NCI-H460 (cell line): ENCODE measurements at places on chromosomes 12 and 14. TPM values are rescaled to one million over a fixed set of nuclear protein-coding genes. Genes with fewer than 3 reads are reported as not detected.
A peak's percentile ranks its signal among the peaks of the same experiment; 100 is the strongest.

DNA sequence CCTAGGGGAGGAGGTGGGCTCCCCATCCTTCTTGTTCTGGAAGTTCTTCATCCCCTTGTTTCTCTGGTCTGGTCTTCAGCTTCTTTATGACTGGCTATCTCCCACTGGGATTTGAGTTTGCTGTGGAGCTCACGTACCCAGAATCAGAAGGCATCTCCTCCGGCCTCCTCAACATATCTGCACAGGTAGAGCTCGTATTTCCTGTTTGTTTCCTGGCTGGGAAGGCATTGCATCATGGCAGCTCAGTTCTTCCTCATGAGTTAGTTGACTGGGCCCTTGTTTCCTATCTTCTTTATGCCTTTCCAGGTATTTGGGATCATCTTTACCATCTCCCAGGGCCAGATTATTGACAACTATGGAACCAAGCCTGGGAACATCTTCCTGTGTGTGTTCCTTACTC is 19.8 kb downstream of the ERG28 start:
- DNase-seq = no peak

- no peak for DNase-seq
Measured at GRCh38 chr14:104513641-104514046, 65.9 kb upstream of the C14orf180 start.

- no peak for DNase-seq
Measured at GRCh38 chr14:91873471-91874415, 6.4 kb upstream of the TC2N start.

GRCh38 chr12:121942145-121942718 is 23.8 kb downstream of the CFAP251 start:
- no peak for DNase-seq

- DNase-seq = no peak
Measured at GRCh38 chr14:101509730-101510371, 51.4 kb upstream of the DIO3 start.

GRCh38 chr14:99756796-99757195 is 36.4 kb upstream of the EML1 start:
- DNase-seq = no peak

GRCh38 chr14:91872517-91873470 is 5.5 kb upstream of the TC2N start:
- peak; percentile 73 for DNase-seq

DNA sequence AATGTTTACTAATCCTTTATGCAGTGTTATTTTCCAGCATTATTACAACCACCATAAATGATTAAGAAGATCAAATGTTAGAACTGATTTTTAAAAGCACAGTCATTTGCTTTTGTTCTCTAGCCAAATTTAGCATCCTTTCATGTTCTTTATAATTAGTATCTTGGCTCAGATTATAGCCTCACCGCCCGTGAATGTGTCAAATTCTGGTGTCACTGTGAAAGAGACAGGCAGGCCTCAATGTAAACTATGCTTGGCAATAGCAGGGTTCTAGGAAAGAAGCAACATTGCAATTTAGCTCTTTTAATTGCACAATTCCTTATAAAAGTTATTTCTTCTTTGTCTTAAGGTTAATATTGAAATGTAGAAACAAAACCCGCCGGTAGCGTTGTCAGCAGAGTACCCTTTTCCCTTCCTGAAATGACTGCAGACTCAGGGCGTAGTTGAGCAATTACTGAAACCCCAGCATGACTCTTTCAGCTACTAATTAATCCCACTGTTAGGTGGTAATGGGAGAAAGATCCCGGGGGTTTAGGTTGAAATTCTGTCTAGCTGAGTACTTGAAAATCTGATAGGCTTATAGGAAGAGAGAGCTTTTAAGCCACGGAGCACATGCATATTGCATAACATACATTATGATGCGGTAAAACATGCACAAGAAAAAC is 1600.5 kb upstream of the SEL1L start:
- DNase-seq = no peak

GRCh38 chr12:57454566-57455373 is at the start of gene INHBE:
Gene INHBE, plus strand, starts transcription at chr12:57455307. Its CDS starts 230 bp downstream, at chr12:57455537.
- peak; percentile 42 for DNase-seq

- no peak for DNase-seq
Measured at GRCh38 chr12:51548241-51548640, 42.8 kb upstream of the SCN8A start.

- DNase-seq = no peak
Measured at GRCh38 chr12:108772247-108772646, 40.9 kb upstream of the CORO1C start.

- DNase-seq = peak; percentile 69
Measured at GRCh38 chr12:52903285-52903854, 1.5 kb downstream of the KRT8 start.

DNA sequence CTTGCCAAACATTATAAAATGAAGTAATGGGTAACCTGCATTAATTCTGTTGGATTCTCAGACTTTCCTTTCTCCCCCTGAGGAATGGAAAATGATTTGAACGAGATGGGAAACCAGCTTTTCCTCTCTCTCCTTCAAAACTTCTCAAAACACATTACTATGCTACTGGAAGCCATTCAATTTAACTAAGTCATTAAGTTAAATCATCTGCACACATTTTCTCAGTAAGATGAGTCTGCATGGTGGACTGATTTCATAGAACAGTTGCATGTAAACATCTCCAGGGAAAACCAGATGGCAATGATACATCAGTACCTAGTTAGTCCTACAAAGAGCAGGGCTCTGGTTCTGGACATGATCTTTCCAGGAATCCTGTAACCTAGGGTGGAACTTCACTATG is 59.9 kb downstream of the BMP4 start:
- DNase-seq = no peak

DNA sequence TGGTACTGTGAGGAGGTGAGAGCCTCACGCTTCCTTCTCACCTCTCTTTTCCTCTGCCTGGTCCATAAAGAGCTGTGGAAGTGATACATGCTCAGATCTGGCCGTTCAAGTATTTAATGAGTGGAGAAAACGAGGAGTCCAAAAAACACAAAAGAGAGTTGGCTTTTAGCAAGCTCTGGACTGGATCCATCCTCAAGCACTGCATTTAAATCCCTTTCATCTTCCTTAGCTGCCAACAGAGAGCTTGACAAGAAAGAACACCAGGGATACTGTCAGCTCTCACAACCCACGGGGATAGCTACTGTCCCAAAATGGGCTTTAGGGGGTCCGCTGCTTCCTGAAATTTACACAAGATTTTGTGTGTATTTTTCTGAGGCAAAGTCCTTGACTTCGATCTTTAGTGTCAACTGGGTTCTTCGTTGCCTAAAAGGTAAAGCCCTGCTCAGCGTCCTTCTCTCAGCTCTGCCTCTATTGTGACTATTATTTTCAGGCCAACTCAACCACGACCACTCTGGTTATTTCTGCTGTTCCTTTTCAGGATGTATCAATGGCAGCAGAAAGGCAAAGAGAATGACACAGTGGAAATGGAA is 120.9 kb downstream of the TMTC1 start:
- no peak for DNase-seq

GRCh38 chr12:5066251-5066650 is 22.6 kb downstream of the KCNA5 start:
- DNase-seq = no peak

DNA sequence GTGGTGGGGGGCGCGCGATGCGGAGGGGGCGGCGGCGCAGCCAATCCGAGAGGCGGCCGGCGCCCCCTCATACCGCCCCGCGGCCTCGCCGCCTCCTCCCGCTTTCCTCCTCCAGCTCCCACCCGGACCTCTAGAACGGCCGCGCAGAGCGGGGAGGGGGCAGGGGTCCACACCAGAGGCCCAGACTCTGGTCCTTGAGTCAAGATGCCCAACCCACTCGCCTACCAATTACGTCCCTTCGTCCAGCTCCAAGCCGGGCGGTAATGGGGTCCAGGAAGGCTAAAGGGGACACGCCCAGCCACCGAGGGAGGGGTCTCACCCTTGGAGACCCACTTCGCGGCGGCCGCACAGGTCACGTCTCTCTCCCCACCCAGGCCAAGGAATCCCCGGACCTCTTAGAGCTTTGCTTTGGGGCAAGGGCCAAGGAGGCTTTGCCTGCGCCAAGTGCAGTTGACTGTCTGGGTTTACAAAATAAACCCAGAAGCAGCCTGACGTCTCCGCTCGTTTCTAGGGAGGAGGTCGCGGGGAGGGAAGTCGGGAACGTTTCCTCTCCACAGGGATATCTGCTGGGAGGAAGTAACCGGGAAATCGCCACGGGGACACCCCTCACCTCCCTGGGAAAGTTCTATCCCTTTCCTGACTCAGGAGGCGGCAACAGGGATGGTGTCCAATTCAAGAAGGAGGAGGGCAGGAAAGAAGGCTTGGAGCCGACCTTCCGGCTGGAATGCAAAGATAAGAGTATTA is 394 bp upstream of the AMIGO2 start:
- peak; percentile 52 for DNase-seq

DNA sequence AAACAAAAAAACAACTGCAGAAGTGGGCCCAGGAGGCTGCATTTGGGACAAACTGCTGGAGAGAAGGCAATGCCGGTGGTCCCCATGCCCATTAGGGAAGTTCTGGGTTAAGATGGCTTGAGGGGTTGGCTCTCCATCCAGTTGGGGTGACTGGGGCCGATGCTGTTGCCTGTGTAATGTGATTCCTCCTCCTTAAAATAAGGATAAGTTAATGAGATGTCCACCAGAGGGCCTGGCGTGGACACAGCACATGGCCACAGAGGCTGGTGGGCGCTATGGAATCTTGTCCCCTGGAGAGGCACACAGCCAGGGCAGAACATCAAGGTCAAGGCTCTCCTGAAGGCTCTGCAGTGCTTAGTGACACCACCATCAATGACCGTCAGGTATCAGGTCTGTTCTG is 1.0 kb upstream of the TESC start:
- no peak for DNase-seq

- peak; percentile 60 for DNase-seq
Measured at GRCh38 chr14:69985463-69985862, 106.2 kb downstream of the SMOC1 start.

DNA sequence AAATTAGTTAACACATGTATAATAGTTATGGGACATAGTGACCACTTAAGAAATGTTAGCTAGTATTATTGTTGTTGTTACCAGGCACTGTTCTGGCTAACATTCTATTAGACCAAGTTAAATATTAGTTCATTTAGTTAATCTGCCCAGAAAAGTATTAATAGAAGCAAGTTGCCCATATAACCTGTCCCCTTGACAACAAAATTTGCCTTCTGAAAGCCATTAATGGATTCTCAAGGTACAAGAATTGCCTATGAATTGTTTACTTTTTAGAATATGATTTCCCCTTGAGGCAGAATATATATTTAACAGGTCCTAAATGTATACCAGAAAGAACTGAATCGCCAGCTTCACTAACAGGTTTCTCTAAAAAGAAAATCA is 167.3 kb upstream of the TMCC3 start:
- no peak for DNase-seq

DNA sequence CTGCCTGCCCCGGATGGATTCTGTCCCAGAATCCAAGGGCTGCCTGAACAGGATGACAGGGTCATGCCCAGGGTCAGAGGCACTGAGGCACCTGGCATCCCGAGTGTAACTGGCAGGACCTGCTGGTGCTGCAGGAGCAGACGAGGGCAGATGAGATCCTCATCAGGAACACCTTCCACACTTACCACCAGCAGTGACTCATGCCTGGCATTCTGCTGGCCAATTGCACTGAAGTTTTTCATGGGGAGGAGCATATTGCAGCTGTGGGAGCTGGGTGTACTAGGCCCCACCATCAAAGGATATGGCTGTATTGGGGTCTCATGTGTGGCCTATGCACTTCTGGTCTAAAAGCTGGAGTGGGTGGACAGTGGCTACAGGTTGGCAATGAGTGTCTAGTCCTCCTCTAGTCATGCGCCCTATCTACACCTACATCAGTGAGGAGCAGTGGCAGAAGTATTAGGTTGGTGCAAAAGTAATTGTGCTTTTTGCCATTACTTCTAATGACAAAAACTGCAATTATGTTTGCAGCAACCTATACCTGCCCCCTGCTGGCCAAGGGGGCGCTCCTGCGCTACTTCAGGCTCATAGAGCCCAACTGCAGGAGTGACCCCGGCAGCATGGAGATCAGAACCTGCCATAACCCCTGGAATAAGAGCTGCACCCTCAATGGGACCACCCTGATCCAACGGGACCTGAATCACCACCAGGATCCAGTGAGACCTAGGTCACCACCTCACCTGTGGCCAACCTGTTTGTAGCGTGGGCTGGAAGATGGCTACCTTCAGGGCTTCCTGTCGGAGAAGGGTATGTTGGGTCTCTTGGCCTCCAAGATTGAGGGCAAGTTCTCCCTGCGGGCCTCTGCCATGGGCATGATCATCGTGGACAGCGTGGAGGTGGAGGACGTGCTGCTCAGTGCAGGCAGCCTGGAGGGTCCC is 8.0 kb upstream of the C12orf42 start:
- no peak for DNase-seq

DNA sequence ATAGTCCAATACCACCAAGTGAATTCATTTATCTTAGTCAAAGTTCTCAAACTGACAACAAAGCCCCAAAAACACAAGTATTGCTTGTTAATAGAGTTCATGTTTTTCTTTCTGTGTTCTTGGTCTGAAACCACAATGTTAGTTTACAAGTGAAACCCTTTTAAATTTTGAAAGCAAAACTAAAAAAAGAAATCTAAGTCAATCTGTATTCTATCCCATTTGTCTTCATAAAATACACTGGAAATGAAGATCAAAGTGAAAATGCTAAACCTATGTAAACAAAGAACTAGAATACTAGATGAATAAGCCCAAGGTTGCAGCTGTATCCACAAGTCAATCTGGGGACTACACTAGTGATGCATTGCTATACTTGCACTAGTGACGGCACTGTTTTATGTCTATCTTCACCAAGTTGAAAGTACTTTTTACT is 10.4 kb downstream of the MAP4K5 start:
- no peak for DNase-seq

GRCh38 chr12:74889563-74890236 is 319.9 kb downstream of the KCNC2 start:
- no peak for DNase-seq

GRCh38 chr14:104114421-104115130 is 23.8 kb upstream of the KIF26A start:
- DNase-seq = no peak

GRCh38 chr12:87136330-87136976 is 880.3 kb upstream of the MGAT4C start:
- peak; percentile 33 for DNase-seq

OR11H12 gene
- 0.12 and 0.55 TPM in 2 replicates for total RNA-seq

GPR84 gene
- total RNA-seq = not detected in 2 replicates

KCNA5 gene
- total RNA-seq = not detected in 2 replicates

KRT82 gene
- total RNA-seq = not detected in 2 replicates

CYP46A1 gene
- total RNA-seq = 0.02 TPM in 1 of 2 replicates, not detected in the other

CDH24 gene
- total RNA-seq = 4.4 and 4.6 TPM in 2 replicates

CCDC63 gene
- not detected in 2 replicates for total RNA-seq

NKX2-8 gene
- 0.46 and 0.87 TPM in 2 replicates for total RNA-seq

ANKRD33 gene
- total RNA-seq = not detected in 2 replicates

MSI1 gene
- 0.17 TPM in 2 replicates for total RNA-seq

DPPA3 gene
- total RNA-seq = not detected in 2 replicates

ACOT4 gene
- total RNA-seq = 3.6 and 4.9 TPM in 2 replicates

SLC35E3 gene
- total RNA-seq = 5.1 and 6.2 TPM in 2 replicates

PTPRB gene
- 0.81 and 1.0 TPM in 2 replicates for total RNA-seq

PRPH gene
- 1.7 and 3.4 TPM in 2 replicates for total RNA-seq

CISTR gene
- not detected in 2 replicates for total RNA-seq

CPNE6 gene
- not detected in 2 replicates for total RNA-seq

FSCB gene
- not detected in 2 replicates for total RNA-seq
